ENCODE measurements at places on chromosomes 11 and 22.

- DNase-seq, result no peak
Observed at GRCh38 chr22:44924710-44925109, 85.1 kb downstream of the PHF21B start.

- DNase-seq, result no peak
Observed at GRCh38 chr11:1505480-1505879, 18.9 kb upstream of the MOB2 start.

- DNase-seq, result no peak
Observed at GRCh38 chr22:50577987-50578775, at the start of gene CPT1B. Gene CPT1B (minus strand): TSS chr22:50578427. CDS start chr22:50577915, 512 bp downstream.

- no peak for DNase-seq
Observed at GRCh38 chr22:20211997-20212753, 55.9 kb downstream of the RTN4R start.

- no peak for DNase-seq
Observed at GRCh38 chr11:115873813-115874212, 369.6 kb upstream of the CADM1 start.

- DNase-seq, result no peak
Observed at GRCh38 chr11:84413549-84413948, 1127.4 kb upstream of the CCDC90B start.

DNA sequence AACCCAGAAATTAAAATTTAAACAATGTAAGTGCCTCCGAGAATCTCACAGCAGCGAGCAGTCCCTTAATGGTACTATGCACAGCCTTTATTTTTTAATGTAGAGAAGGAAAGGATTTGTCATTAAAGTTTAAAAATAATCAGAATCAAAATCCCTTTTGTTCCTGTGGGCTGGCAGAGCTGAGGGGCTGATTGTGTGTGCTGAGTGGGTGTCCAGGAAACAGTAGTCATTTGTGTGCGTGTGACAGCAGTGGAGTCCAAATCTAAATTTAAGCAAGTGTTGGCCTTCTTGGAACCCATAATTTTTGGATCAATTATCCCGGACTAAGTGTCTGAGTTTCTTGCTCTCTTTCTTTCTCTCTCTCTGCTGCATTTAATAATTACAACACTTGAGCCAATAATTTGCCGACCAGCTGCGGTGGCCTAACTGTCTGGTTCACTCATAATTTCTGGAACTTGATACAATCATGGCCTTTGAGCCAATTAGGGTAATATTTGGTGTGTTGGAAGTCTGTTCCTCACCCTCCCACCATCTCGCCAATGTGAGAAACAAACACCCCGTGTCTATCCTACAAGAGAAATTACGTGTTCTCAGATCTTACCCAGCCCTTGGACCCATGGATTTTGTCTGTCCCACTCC is 528.0 kb downstream of the SOX6 start:
- DNase-seq, result no peak

DNA sequence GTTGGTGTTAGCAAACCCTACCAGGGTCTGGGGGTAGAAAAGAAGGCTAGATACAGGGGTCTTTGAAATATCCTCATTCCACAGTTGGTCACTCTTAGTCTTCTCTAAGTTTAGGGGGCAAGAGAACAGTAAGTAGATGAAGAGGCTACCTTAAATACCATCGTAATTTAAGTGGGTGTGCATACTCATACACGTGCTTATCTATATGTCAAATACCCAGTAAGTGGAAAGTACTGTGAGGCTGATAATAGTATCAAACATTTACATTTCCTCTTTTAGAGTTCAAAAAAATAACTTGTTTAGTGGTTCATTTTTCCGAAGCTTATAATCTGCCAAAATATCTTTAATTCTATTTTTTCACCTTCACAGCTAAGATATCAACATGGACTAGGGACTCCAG is 90.7 kb downstream of the WNT11 start:
- DNase-seq, result no peak

- DNase-seq, result no peak
Observed at GRCh38 chr11:87266751-87267150, 229.0 kb downstream of the TMEM135 start.

DNA sequence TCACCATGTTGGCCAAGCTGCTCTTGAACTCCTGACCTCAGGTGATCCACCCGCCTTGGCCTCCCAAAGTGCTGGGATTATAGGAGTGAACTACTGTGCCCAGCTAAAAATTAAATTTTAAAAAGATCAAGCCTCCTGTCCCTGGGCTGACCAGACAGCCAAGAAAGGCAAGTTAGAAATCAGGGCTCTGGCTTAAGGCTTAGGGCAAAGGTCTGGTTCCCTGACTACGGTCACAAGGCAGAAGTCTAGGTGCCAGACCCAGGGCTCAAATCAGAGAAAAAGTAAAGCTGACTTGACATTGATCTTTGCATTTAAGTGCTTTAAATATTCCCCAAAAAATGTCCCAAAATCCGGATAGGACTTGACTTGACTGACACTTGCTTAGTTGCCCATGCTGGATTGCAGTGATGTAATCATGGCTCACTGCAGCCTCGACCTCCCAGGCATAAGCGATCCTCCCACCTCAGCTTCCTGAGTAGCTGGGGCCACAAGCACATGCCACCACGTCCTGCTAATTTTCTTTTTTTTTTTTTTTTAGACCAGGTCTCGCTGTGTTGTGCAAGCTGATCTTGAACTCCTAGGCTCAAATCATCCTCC is 17.3 kb upstream of the CRKL start:
- no peak for DNase-seq

DNA sequence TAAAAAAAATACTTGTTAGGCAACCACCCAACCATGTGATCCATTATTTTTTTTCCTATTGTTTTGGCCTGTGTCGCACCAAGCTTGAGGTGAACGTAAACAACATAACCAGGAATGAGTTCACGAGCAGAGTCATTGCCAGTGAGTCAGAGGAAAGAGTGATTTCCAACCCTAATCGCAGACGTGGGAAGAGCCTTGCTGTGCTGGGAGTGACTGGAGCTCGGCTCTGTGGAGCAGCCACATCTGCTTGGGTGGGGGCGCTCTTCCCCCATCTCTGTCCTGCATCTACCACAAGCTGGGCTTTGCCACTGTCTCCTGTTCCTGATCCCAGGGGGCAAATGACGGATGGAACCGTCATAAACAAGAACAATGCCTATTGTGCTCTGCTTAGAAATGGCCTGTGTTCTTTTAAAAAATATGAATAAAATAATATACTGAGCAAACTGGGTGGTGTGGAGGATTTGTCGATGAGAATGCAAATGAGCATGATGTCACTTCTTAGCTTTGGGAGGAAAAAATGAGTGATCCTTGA is 210.0 kb downstream of the KIRREL3 start:
- no peak for DNase-seq

- no peak for DNase-seq
Observed at GRCh38 chr11:35138058-35138457, 913 bp upstream of the CD44 start.

- DNase-seq, result no peak
Observed at GRCh38 chr22:42626951-42627625, 12.4 kb upstream of the POLDIP3 start.

GRCh38 chr22:35894937-35895708 is 133.5 kb downstream of the RBFOX2 start:
- no peak for DNase-seq

DNA sequence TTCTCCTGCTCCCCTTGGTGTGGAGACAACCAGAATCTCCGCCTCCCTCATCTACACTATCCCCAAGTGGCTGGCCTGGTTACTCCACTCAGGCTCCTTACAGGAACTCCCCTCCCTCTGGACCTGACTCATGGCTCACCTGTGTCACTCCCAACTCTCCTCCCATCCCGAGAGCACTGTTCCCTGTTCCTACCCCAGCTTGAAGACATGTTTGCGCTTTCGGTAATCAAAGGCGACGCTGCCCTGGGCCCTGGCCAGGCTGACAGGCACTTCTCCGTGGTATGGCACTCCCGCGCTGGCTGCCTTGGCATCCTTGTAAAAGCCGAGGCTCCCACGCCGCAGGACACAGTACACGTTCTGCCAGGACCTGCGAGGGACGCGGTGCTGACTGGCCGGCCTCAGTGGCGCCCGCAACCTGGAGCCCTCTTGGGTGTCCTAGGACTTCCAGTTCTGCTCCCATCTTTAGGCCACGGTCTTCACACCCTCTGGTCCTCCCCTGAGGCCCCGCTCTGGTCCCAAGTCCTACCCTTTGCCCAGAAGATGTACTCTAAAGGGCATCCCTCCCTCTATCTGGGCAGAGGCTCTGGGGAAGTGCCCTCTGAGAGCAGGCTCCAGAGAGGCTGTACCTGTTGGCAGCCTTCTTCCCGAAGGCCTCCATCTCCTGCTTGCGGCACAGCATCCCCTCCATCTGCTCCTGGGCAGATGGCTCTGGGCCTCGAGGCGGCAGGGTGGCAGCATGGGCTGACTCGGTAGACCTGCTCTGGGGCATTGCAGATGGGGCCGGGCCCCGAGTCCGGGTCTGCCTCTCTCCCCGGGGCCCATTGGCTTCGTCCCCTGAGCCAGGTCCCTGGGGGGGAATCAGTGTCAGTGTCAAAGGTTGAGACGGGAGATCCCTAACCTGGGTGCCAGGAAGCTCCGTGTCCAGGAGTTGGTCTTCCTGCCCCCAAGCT is 9.4 kb upstream of the RBM4B start:
- no peak for DNase-seq

GRCh38 chr11:67577951-67578350 is 5.7 kb upstream of the GSTP1 start:
- no peak for DNase-seq

- DNase-seq, result no peak
Observed at GRCh38 chr11:79087238-79087960, 353.4 kb downstream of the TENM4 start.

GRCh38 chr11:128342511-128343134 is 244.7 kb downstream of the ETS1 start:
- no peak for DNase-seq

- no peak for DNase-seq
Observed at GRCh38 chr11:125939081-125939521, 6.7 kb upstream of the VSIG10L2 start.

GRCh38 chr22:32375678-32376450 is 18.2 kb downstream of the RFPL3 start:
- DNase-seq, result no peak

DNA sequence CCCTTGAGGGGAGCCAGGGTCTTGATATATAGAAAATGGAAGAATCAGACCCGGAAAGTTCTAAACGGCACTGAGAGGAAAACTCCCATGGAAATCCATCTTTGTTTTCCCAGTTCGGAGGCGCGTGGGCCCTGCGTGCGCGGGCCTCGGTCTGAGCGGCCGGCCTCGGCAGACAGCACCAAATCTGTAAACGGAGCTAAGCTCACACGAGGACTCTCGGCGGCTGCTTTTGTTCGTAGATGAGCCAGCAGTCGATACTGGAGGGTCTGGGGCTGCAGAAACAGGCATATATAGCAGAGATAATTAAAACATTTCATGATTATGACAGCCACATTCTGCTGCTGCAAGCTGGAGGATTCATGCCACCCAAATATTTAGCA is 68.5 kb upstream of the PPARA start:
- DNase-seq, result no peak

DNA sequence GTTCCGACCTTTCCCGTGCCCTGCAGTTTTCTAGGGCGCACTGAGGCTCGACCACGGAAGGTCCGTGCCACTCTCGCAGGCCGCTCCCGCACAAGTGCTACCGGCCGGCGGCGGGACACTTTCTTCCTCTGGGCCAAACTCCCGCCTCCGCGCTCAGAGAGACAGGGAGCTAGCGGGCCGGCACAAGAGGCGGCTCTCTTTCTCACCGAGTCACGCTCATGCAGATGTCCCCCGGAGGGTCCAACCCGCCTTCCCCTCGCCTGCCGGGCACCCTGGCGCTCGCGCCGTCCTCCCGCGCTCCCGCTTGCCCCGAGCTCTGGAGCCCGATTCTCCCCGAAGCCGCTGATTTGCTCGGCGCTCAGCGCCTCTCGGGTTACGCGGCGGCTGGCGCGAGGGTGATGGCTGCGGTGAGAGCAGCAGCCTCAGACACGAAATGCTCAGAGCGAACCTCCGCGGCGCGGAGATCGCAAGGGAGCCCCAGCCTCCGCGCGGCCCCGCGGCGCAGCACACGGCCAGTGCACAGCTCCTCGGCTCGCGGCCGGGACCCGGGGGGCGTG is 1.0 kb downstream of the LMO1 start:
- DNase-seq, result no peak

DNA sequence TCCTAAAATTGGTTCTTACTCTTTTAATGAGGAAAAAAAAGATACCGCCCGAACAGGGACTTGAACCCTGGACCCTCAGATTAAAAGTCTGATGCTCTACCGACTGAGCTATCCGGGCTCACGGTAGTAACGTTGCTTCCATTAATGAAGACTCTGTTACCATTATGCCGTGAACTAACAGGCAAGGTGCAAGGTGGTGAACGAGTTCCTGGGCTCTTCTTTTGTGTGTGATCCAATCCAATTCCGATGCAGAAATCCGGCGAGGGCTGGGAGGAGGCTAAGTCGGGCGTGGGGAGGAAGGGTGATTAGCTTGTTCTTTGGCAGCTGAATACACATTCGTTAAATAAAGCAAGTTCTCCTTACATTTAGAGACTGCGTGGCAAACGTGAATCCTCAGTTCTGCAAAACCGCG is 49.0 kb downstream of the OR4D9 start:
- peak; percentile 55 for DNase-seq

DNA sequence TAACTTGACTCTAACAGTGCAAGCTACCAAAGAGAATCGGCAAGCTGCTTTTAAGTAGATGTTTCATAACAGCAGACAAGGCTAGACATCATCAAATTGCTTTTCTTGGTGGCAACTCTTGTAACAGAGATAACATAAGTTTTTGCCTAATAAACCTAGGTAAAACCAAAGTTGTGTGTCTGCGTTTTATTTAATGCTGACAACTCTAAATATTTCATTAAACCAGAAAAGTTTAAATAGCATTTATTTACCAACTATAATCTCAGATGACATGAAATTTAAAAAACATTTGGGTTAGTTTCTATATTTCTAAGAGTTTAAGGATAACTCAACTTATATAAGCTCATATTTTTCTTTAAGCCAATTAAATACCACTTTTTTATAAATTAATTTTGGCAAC is 19.3 kb upstream of the IFITM3 start:
- no peak for DNase-seq

DNA sequence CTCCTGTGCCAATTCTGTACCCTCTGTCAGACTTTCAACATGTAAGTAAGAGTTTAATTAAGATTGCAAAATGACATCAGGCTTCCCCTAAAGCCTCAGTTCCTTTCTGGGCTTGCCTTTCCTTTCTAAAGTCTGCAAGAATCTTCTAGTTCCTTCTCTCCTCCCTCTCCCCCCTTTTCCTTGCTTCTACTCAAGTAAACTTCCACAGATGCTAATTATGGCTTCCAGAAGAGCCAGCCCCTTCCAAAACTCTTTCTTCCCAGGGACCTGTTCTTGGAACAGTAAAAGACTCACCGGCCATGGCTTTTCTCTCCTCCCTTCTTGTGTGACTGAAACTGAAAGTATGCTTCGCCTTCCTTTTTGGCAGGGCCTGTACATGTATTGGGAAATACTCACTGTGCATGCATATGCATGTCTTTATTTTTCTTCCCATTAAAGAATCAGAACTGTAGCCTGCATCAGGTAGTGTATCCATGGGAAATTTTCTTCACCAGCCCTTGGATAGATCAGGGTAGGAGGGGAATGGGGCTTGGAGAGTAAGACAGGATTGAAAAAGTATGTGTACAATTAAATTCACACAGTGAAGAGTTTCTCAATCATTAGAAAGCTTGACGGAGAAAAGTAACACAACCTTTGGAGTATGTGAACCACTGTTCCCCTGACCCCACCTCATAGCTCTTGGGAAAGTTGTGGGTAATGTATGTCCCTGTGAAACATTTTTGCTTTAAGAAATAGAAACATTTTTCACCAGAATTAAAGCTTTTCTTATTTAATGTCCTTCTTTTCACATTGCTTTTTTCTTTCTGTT is at the start of gene CASP1:
CASP1 (minus strand) TSS at position 332 of the 808 bp plus-strand sequence; CDS start at position 301, 31 bp downstream.
- no peak for DNase-seq

GRCh38 chr11:78420255-78420764 is 2.7 kb upstream of the GAB2 start:
- no peak for DNase-seq

GRCh38 chr11:104594228-104594958 is 303.9 kb downstream of the CASP12 start:
- DNase-seq, result no peak

Data from activated naive CD4-positive, alpha-beta T cell (primary cell).